ENCODE measurements at places on chromosomes 2 and 18.

DNA sequence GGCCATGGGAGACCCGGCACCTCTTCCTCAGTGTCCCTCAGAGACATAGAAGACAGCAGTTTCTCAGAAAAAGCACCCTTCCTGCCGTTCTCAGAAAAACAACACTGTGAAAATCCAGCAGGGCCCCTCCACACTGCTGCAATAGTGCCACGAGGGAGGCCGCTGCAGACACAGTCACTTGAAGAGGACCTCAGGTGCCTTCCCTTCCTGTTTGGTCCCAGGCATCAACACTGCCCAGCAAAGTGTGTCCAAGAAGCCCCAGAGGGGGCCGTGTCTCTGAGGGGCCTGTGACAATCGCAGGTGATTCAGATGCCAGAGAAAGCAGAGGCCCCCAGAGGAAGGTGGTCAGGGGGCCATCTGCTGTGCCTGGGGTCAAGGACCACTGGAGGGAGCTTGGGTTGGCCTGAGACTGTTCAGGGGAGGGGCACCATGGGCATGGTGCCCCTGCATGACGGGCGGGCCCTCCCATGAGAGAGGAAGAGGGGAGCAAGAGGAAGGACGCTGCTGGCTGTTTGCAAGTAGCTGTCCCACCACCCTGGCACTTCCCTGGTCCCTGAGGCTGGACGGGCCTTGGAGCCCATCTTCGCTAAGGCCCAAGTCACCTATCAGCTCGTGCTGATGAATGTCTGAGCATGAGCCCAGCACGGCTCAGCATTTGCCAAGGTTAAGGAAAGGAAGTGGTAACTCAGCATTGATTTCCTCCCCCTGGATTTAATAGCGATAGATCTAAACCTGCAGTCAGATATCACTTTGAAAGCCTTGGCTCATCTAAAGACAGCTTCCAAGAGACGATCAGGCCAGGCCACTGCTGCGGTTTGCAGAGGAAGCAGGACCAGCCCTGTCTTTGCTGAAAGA lies 9.1 kb downstream of the TWIST2 start:
- no peak for DNase-seq

GRCh38 chr2:217691516-217691915 lies 311.3 kb downstream of the TNS1 start:
- DNase-seq, result no peak

- DNase-seq, result no peak
Measured at GRCh38 chr2:179946810-179947615, 60.1 kb downstream of the CWC22 start.

GRCh38 chr2:85953476-85953875 lies 64.7 kb upstream of the ST3GAL5 start:
- DNase-seq, result no peak

DNA sequence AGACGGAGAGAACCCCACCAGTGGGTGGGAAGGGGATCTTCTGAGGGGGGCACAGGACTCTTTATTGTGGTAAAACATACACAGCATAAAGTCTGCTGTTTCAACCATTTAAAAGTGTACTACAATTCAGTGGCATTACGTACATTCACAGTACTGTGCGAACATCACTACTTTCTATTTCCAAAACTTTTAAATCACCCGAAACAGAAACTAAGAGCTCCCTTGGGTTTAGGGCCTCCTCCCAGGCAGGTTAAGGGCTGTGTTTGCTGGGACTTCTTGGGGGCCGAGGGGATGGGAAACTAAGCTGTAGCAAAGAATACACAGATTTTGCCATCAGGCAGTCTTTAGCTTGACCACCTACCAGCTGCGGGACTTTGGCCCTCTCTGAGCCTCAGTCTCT lies 242.0 kb downstream of the HAUS1 start:
- DNase-seq, result no peak

- DNase-seq, result no peak
Measured at GRCh38 chr2:12352889-12353288, 363.8 kb upstream of the TRIB2 start.

- no peak for DNase-seq
Measured at GRCh38 chr2:67008155-67008554, 389.0 kb upstream of the ETAA1 start.

DNA sequence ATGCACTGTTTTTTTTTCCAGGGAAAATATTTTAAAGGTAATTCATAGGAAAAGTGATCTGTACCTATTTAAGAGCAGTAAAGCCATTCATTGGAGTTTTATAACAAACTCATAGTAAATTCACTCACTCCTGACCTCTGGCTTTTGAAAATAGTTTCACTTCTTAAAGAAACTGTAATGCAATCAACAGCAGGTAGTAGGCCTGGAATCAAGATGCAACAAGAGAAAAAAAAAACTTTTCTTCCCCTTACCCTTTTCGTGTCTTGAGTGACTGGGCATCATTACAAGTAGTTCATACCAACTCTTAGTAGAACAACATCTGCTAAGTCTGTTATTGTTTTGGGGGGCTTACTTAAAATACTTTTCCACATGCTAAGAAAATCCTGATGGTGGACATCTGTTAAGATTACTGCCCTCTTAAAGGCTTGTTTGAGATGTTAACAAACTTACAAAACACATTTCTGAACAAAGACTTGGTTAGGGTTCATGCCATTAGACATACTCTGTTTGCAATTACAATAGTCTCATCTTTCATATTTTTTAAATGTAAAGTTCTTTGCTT lies 164.1 kb upstream of the FOSL2 start:
- DNase-seq, result no peak

GRCh38 chr2:207960090-207960489 lies 65.2 kb downstream of the PLEKHM3 start:
- no peak for DNase-seq

- no peak for DNase-seq
Measured at GRCh38 chr2:191806396-191806795, 40.5 kb downstream of the CAVIN2 start.

DNA sequence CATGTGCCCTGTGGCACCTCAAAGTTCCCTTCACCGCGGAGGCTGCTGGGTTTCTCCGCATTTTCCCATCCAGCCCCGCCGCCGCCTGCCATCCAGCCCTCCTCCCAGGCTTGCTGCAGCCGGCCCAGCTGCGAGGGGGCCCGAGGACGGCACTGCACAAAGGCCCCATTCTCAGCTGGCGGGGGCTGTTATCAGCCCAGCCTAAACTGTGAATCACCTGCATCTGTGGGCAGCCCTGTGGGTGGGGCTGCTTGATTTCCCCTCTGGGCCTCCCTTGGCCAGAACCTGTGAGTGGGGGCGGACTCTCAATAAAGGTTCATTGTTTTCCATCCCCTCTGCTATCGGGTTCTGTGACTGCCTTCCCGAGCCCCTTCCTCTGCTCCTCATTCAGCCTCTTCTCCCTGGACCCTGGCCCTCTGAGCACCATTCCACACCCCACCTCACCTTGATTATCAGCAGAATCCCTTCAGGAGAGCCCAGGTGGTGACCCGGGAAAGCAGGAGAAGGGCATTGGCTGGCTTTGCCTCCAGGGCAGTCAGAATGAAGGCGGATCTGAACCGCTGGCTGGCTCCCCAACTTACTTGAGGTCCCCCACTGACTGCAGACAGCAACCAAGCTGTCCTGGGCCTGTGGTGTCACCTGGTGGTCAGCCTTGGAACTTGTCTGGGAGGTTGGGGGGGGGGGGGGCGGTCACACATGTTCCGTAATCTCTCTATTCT lies 204.5 kb downstream of the ZFP36L2 start:
- no peak for DNase-seq

GRCh38 chr18:46393230-46393629 lies 263.8 kb downstream of the LOXHD1 start:
- DNase-seq, result no peak

DNA sequence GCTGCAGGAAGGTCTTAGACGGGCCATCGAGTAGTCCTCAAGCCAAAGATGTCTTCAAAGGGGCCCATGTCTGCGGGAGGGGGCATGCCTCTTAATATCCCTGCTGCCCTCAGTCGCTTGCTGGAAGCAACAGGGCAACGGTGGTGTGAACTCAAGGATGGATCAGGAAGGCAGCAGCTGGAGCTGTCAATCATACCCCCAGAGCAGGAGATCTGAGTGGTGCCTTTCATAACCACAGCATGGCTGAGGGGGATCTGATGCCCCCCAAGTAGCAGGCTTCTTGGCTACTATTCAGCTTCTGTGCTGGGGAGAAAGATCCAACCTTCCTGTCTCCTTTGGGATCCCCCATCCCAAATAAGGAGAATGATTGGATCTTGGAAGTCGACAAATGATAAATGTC lies 46.4 kb downstream of the INSIG2 start:
- no peak for DNase-seq

- DNase-seq, result peak; percentile 82
Measured at GRCh38 chr2:37635504-37636380, 35.7 kb downstream of the CDC42EP3 start.

GRCh38 chr2:170409164-170409535 lies 231.2 kb downstream of the MYO3B start:
- DNase-seq, result peak; percentile 62

- no peak for DNase-seq
Measured at GRCh38 chr2:214904634-214905033, 95.2 kb upstream of the BARD1 start.

GRCh38 chr2:106189764-106190468 lies 4.2 kb downstream of the UXS1 start:
- DNase-seq, result no peak

DNA sequence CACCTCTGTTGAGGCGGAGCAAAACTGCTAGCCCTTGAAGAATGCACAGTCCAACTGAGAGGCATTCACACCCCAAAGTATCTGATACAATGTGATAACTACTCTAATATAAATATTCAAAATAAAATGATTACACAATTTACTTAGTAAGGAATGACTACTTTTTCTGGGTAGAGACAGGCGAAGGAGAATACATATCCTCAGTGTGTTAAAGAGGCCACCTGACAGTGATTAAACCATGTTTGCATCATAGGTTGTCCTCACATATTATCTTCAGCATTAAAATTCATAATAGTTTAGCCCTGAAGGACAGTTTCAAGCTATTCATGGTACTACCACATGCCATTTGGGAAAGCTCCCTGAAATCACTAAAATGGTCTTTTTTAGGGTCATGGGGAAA lies 16.9 kb upstream of the BAZ2B start:
- no peak for DNase-seq

DNA sequence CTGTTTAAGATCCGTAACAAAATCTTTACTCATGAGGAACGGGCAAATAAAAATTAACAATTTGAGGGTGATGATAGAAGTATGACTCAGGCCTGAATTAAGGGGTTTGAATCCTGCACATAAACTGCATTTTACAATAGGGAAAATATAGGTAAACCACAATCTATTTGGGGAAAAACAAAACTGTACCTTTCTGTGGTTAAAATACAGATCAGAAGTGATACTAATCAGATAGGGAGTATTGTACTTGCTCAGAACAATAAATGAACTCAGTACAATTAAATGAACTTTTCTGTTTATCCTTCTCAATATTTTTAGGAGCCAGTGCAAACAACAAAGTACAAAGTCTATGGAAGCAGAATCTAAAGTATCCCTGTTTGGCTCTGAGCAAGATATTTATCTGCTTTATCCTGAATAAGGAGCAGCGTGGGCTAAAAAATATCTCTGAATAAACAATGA lies 287.3 kb downstream of the ZNF385B start:
- DNase-seq, result no peak

GRCh38 chr18:47883771-47884413 lies 46.6 kb downstream of the SMAD2 start:
- no peak for DNase-seq

GRCh38 chr2:135909976-135910375 lies 33.7 kb upstream of the MCM6 start:
- no peak for DNase-seq

- no peak for DNase-seq
Measured at GRCh38 chr18:68354176-68354575, 360.7 kb downstream of the TMX3 start.

DNA sequence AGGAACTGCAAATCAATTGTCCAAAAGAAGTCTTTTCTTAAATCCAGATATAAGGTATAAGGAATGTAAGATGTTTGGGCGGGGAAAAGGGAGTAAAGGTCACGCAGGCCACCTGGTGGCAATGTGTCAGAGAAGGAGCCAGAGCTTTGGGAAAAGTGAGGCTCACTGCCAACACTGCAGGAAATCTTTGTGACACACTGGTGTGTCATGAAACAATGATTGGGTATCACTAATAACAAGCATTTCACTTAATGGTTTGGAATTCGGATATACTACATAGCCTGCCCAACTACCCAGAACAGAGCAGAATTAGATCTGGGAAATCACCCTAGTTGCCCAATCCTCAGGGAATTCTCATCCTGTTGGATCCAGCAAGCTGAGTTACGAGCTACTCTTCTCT lies 61.0 kb downstream of the RBMS1 start:
- DNase-seq, result no peak

DNA sequence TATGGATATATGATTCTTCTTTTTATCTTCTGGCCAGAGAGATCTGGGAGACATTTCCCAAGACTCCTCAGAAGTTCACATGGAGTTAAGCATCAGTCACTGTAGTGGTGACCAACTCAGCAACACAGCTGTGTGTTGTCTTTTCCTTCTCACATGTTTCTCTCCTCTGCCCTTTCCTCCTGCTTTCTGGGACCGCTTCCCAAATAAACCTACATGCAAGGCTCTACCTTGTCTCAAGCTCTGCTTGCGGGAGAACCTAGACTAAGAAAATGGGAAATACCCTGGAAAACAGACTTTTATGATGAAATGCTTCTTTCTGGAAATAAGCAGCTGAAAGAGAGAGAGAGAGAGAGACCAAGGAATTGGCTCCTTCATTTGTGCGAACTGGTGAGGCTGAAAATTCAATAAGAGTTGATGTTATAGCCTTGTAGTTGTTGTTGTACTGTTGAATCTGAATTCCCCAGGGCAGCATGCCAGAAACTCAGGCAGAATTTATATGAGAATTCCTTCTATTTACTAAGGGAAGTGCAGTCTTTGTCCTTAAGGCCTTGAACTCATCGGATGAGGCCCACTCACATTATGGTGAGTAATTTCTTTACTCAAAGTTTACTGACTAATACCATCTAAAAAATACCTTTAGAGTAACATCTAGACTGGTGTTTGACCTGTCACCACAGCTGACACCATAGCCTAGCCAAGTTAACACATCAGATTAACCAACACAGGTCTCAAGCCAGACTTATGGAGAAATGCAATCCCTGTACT lies 22.7 kb upstream of the DSC1 start:
- no peak for DNase-seq

DNA sequence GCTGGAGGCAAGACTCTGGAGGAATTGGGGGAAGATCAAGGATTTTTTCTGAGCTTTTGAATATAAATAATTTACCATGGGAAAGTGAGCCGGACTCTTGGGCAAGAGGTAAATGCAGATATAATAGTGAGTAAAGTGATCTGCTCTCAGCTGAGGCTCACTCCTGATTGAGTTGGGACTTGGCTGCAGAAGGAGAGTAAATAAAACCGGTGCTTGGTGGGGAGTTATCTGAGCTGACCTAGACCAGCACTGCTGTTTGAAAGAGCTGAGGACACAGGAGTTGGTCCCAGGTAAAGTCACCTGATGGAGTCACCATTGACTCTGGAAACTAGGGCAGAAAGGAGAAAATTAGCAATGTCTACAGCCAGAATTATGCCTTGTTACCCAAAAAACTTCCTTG lies 57.3 kb upstream of the LRPPRC start:
- DNase-seq, result no peak

GRCh38 chr2:39737661-39738060 lies 41.4 kb downstream of the THUMPD2 start:
- DNase-seq, result no peak

All from T-helper 2 cell treated with Interferon-gamma antibody and Interleukin-4, amounts not matched to agents 5 μg/mL and 100 μg/mL, for 36 hours (primary cell).